ENCODE measurements at places on chromosomes 2 and 18. TPM values are rescaled to one million over a fixed set of nuclear protein-coding genes. Genes with fewer than 3 reads are reported as not detected.

- DNase-seq, result peak; percentile 18
- no peaks in the 10 kb centered on the region for H3K27me3 ChIP-seq
- peaks cover 14% of the 10 kb centered on the region for H3K4me1 ChIP-seq
- no peak overlapping the region for H3K27ac ChIP-seq
- no peak overlapping the region for H3K4me3 ChIP-seq
- no peaks in the 10 kb centered on the region for H3K36me3 ChIP-seq
Observed at GRCh38 chr2:200199576-200200263, 106.8 kb upstream of the SPATS2L start.

DNA sequence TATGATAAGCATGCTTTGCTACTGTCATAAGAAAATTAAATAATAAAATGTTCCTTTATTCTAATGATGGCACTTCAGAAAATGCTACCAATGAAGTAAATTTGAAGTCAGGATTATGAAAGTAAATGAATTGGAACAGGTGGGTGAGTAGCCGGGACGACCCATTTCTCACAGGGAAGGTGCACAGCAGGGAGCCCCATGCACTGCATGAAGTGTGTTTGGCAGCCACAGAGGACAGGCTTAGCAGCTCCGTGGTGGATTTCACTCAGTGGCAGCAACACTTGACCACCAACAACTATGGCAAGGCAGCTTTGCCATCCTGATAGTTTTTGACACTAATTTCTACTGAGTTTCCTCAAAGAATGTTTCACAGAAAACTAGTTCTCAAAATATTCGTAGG, 146.3 kb downstream of the ATL2 start:
- no peaks in the 10 kb centered on the region for H3K4me1 ChIP-seq
- no peak overlapping the region for H3K27ac ChIP-seq
- H3K36me3 ChIP-seq, result no peaks in the 10 kb centered on the region
- DNase-seq, result no peak
- H3K27me3 ChIP-seq, result no peaks in the 10 kb centered on the region

Gene POTEF
- 21.8 TPM for total RNA-seq

Gene RFX8
- total RNA-seq, result not detected

Gene THSD7B
- 7.1 TPM for total RNA-seq

- no peak overlapping the region for H3K27ac ChIP-seq
- H3K36me3 ChIP-seq, result no peaks in the 10 kb centered on the region
- DNase-seq, result no peak
- no peak overlapping the region for H3K4me3 ChIP-seq
Observed at GRCh38 chr18:72922895-72923294, 55.1 kb upstream of the NETO1 start.

Gene SERPINB2
- not detected for total RNA-seq

Gene TMEM198
- 9.1 TPM for total RNA-seq

GRCh38 chr2:107542314-107542740, 284.4 kb upstream of the RGPD4 start:
- H3K4me1 ChIP-seq, result no peaks in the 10 kb centered on the region
- H3K27ac ChIP-seq, result no peak overlapping the region

Gene TRIM54
- 0.25 TPM for total RNA-seq

GRCh38 chr2:96907115-96908041, 37.5 kb upstream of the SEMA4C start:
- no peaks in the 10 kb centered on the region for H3K27me3 ChIP-seq
- no peaks in the 10 kb centered on the region for H3K4me1 ChIP-seq
- H3K36me3 ChIP-seq, result no peaks in the 10 kb centered on the region
- H3K27ac ChIP-seq, result no peak overlapping the region
- DNase-seq, result no peak

DNA sequence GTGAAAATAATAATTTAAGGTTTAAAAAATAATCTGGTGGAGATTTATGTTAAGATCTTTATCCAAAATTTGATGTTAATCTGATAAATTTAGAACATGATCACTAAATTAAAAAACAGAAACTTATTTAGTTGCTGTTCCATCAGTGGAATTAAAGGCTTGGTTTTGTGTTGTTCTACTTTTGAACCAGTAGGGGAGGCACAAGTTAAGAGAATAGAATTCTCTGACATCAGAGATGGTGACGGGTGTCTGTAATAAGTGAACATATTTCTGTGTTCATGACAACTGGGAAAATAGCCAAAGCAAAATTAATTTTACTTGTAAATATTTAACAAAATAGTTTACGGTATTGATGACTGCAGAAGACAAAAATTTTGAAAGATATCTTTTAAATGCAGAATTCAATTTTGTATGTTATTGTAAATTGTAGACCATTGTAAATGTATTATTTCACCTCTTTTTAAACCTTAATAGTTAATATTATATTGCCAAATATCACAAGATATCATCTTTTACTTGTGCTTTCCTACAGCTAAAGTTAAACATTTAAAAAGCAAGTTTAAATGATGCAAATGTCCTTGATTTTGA, 106.0 kb downstream of the UBR3 start:
- no peak for DNase-seq
- H3K4me3 ChIP-seq, result no peak overlapping the region
- H3K27me3 ChIP-seq, result no peaks in the 10 kb centered on the region

DNA sequence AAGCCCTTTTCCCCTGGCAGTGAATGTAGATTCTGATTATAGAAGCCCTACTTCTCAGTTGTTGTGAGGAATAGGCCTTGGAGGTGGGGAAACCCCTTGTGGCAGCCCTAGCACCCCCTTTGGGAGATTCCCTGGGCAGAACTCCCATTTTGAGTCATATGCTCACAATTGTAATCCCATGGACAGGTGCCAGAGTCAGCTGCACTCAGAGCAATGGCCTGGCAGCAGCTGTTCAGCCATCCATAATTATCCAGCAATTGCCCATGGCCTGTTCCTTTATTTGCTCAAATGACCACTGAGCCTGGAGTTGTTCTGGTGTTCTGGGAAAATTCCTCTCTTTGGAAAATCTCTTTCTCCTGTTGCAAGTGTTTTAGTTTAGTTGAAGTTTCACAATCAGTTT, 71.7 kb downstream of the PTRHD1 start:
- no peak for DNase-seq
- H3K27me3 ChIP-seq, result no peaks in the 10 kb centered on the region
- no peak overlapping the region for H3K4me3 ChIP-seq

Gene SPATA3
- not detected for total RNA-seq

- H3K27ac ChIP-seq, result peak overlapping the region; percentile 78
- no peaks in the 10 kb centered on the region for H3K27me3 ChIP-seq
- DNase-seq, result peak; percentile 15
- no peaks in the 10 kb centered on the region for H3K4me1 ChIP-seq
- H3K4me3 ChIP-seq, result no peak overlapping the region
Observed at GRCh38 chr18:21230436-21230835, 11.6 kb upstream of the GREB1L start.

- H3K27ac ChIP-seq, result no peak overlapping the region
- no peaks in the 10 kb centered on the region for H3K27me3 ChIP-seq
- DNase-seq, result no peak
- no peak overlapping the region for H3K4me3 ChIP-seq
- no peaks in the 10 kb centered on the region for H3K36me3 ChIP-seq
Observed at GRCh38 chr2:44009136-44009735, 13.4 kb upstream of the LRPPRC start.

Gene LIMS4
- 2.4 TPM for total RNA-seq

All from Caco-2 (cell line).